MV-4-11 (cell line): ENCODE measurements at places on chromosomes 16 and 17.

DNA sequence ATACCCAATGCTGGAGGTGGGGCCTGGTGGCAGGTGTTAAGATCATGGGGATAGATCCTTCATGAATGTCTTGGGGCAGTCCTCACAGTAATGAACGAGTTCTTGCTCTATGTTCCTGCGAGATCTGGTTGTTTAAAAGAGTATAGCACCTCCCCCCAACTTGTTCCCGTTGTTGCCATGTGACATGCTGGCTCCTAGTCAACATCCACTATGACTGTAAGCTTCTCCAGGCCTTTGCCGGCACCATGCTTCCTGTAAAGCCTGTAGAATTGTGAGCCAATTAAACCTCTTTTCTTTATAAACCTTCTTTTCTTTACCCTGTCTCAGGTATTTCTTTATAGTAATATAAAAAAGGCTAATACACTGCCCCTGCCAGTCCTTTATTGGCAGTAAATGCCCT is 33.3 kb downstream of the RANBP10 start:
- no peak for DNase-seq

DNA sequence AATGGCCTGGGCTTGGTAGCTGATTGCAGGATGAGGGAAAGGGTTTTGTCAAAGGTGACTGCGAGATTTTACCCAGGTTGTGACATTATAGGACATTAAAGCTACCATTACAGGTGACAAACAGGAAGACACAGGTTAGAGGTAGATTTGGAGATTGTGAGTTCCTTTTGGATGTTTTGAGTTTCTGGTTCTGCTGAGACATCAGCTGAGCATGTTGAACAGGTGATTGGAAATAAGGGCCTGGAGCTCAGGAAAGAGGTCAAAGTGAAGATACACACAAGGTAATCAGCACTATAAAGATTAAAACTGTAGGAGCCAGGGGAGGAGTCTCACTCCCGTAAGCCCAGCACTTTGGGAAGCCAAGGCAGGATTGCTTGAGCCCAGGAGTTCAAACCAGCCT is 6.0 kb downstream of the GSDMA start:
- DNase-seq, result no peak

DNA sequence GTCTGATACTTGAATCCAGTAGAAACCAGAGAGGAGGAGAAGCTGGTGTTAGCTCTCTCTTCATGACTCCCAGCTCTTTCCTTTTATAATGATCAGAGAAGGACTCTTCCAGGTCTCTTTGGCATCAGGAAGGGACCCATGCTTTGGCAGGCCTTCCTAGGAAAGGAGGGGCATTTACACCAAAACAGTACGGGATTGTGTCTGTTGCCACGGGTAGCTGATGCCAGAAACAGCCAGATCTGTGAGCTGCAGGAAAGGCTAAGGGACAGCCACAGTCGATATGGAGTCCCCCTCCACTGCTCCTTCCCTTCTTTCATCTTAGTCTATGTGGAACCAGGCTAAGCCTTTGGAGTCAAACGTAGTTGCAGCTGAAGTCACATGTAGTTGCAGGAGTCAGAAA is 9.3 kb downstream of the CEP295NL start:
- DNase-seq, result no peak

DNA sequence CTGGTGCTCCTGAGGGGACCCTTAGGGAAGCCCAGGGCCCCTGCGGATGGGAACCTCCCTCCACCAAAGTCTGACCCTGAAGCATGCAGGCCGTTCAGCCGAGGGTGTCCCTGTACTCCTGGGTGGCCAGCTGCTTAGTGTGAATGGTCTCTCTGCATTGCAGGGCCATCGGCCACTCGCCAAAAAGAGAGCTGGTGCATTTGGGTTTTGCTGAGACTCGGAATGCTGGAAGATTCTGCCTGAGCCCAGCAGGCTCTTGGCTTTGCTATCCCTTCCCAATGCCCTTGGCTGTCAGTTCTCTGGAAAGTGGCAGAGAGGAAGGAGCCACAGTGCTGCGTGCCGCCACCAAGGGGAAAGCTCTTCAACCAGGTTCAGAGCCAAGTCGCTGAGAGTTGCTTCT is 2.8 kb downstream of the MEOX1 start:
- DNase-seq, result no peak

GRCh38 chr17:56752263-56752836 is 81.4 kb downstream of the C17orf67 start:
- no peak for DNase-seq

GRCh38 chr16:73053038-73053363 is 5.1 kb upstream of the ZFHX3 start:
- no peak for DNase-seq

DNA sequence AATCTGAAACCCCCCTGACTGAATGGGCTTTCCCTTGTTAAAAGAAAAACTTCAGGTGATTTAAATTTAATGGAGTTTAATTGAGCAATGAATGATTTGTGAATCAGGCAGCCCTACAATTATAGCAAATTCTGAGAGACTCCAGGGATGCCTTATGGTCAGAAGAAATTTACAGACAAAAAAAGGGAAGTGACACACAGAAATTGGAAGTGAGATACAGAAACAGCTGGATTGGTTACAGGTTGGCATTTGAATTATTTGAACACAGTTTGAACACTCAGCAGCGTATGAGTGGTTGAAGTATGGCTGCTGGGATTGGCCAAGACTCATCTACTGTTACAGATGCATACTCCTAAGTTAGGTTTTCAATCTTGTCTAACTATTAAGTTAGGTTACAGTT is 19.0 kb upstream of the CPHXL start:
- DNase-seq, result peak; percentile 71

GRCh38 chr17:13785981-13786598 is 184.4 kb upstream of the HS3ST3A1 start:
- no peak for DNase-seq

GRCh38 chr17:81277946-81278693 is 17.0 kb downstream of the SLC38A10 start:
- no peak for DNase-seq

DNA sequence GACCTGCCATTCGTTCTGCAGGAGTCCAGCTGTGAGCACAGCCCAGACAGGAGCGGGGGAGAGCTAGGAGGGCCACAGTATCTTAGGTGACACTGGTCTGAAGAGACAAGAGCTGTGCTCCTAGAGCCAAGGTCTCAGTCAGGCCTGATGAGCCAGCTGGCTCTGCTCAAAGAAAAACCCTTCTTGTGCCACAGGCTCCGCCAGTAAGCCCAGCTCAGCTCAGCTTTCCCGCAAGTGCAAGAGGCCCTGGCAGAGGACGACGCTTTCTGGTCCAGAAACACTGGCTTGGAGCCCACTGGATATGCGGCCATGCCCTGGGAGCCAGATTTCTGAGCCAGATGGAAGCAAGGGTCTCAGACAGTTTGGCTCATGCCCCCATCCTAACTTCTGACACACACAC is 23.9 kb downstream of the PEMT start:
- DNase-seq, result no peak

DNA sequence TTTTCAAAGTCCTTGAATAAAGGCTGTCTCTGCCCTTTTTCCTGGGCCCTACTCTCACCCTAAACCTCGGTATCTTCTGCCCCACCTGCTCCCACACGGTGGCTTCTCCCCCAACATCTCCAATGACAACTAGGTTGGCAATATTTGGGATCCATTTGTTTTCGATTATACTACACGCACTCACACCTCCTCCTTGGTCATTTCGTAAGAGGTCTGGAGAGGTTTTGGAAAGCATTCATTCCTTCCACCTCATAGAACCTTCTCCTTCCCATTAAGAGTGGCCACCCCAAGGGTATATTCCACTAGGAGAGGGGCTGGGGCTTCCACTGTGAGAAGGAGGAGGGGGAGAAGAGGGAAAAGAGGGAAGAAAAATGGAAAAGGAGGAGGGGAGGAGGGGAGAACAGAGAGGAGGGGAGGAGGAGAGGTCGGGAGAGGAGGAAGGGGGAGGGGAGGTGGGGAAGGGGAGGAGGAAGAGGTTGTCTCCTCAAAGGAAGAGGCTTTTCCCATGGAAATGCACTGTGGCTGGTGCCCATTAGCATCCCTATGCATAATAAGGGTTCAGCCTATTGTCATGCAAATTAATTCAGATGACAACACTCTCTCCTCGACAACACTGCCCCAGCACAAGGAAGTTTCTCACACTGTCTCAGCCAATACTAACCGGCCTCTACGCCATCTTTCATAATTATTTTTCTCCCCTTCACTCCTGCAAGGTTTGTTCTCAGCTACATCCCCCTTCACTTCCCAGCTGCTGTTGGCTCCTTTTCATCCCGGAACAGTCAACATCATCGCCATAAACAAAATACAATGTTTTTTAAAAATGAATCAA is 30.0 kb downstream of the SOX9 start:
- DNase-seq, result no peak

DNA sequence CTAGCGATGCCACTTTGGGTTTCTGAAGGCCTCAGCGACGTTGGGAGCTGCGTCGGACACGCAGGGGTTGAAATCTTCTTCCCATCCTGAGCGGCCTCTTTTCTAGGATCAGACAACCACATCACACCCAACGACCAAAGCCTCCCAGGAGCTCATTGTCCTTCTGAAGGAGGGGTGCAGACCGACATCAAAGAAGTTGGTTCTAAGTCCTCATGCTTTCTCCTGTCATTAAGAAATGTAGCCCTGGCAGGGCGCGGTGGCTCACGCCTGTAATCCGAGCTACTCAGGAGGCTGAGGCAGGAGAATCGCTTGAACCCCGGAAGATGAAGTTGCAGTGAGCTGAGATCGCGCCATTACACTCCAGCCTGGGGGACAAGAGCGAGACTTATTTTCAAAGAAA is 1681.9 kb downstream of the TP53TG3F start:
- DNase-seq, result no peak

DNA sequence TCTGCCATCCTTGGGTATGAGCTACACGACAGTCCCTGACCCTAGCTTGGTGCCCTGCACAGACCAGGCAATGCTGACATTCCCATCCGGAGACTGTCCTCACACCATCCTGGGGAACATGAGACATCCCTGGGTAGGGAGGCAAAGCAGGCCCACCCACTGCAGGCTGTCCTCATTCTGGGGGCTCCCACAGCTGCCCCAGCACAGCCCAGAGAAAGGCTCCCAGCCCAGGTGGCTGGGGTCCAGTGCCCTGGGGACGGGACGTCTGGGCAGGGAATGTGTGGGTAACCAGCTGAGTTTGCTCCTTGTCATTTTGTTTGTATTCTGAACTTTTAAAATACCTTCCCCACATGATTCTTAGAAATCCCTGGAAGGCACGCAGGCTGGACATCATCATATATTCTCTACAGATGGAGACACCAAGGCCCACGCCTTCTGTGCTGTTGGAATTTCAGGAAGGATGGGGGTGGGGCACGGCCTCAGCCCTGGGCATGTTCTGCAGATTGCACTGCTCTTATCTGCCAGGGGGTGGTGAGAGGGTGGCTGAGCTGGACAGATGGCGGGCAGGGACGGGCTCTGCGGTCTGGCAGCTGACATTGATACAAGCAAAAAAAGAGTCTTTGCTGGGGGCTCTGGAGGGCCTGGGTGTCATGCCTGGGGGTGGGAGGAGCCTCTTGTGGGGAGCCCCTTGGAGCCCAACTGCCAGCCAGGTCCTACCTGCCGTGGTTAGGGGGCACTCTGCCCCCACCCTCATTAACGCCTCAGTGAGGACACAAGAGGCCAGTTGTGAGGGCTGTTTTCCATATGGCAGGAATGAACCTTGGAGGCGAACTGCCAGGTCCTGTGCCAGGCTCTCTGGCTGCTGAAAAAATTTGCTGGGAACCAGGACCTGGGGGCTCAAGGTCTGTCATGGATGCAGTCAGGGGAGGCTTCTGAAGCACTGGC is 28.4 kb downstream of the LRRC75A start:
- DNase-seq, result no peak

- DNase-seq, result no peak
Measured at GRCh38 chr17:18020971-18021370, 18.0 kb downstream of the ATPAF2 start.

GRCh38 chr17:30788918-30789317 is 35.6 kb downstream of the CRLF3 start:
- DNase-seq, result no peak

DNA sequence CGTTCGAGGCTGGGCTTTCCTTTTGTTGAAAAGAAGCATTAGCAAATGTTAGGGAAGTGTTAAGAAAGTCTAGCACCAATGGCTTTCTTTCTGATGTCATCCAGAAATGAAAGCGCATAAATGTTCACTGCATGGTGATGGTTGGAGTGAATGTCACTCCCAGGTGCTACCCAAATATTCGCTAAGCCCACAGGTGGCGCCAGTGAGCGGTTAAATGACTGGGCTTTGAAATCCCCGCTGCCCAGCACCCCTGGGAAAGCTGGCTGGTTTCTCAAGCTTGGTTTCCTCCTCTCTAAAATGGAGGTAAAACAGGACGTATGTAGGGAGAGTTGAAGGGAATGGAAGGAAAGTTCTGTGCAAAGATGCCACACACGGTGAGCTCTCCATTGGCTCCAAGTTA is 104.4 kb downstream of the IRX5 start:
- peak; percentile 35 for DNase-seq

- DNase-seq, result no peak
Measured at GRCh38 chr16:81784072-81784795, 5.1 kb downstream of the PLCG2 start.

GRCh38 chr16:8167436-8167835 is 422.9 kb downstream of the TMEM114 start:
- no peak for DNase-seq

DNA sequence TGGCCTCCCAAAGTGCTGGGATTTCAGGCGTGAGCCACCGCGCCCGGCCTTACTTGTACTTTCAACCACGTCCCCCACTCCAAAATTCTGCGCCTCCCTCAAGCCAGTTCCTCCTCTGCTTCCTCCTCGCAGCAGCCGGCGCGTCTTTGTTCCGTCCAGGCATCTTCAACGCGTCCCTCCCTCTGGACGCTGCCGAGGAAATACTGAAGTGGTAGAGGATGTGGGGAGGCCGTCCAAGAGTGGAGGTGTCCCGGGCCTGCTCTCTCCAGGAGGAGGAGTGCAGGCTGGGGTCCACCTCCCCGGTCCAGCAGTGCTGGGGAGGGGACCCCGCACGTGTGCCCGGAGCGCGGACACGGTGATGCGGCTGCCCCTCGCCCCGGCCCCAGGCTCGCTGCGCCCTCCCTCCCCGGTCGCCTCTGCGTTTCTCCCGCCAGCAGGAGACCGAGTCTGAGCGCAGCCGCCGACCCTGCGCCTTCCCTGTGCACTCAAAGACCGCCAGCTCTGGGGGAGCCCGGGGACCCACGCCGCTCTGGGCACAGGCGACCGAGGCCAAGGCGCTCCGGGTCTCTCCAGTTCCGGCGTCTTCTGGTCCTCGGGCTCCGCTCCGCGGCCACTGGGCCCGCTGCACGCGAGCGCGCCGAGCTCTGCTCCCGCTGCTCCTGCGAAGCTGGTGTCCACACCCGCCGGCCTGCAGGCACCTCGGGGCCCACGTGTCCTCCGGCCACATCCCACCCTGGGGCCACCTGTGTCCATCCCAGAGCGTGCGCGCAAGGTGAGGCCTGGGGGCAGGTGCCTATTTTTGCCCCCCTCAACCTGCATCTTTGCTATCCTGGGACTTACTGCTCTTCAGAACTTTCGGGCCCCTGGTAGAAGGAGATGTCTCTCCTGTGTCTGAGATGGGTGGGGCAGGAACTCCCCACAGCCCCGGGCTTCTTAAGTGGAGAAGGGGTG is 31.7 kb downstream of the OSBPL7 start:
- DNase-seq, result peak; percentile 26
